ENCODE measurements at places on chromosomes 1 and 21. TPM values are rescaled to one million over a fixed set of nuclear protein-coding genes. Genes with fewer than 3 reads are reported as not detected.

GRCh38 chr1:5053744-5054143 is 399.3 kb downstream of the AJAP1 start:
- DNase-seq: no peak
- no peak overlapping the region for H3K4me3 ChIP-seq
- H3K4me1 ChIP-seq: no peaks in the 10 kb centered on the region
- no peaks in the 10 kb centered on the region for H3K36me3 ChIP-seq
- no peak overlapping the region for H3K27ac ChIP-seq

DNA sequence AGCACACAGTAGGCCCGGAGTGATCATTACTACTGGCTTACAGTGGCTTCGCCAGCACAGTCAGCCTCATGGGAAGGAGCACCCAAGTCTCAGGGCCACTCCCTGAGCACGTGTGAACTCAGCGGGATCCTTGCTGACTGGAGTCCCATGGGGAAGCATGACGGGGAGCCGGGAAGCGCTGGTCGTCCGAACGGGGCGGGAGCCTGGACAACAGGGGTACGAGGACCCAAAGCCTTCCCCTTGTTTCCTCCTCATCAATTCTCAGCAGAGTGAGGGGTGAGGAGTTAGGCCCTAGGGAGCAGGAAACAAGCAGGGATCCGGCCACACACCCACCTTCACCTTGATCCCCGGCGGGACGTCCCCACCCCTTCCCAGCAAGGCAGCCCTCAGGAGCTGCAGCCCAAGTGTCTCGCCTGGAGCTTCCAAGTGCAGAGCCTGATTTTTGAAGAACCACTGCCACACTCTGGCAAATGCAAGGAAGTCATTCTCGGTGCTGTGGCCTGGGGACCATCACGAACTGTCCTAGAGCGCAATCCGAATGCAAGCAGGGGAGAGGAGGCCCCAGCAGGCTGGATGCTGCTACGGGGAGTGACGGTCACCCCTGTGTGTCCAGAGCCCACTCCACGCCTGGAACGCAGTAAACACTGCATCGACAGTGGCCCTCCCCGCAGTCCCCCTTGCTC is 35.5 kb downstream of the TOMM20 start:
- no peaks in the 10 kb centered on the region for H3K36me3 ChIP-seq
- peak overlapping the region; percentile 17 for H3K4me3 ChIP-seq
- H3K27me3 ChIP-seq: no peaks in the 10 kb centered on the region

DNA sequence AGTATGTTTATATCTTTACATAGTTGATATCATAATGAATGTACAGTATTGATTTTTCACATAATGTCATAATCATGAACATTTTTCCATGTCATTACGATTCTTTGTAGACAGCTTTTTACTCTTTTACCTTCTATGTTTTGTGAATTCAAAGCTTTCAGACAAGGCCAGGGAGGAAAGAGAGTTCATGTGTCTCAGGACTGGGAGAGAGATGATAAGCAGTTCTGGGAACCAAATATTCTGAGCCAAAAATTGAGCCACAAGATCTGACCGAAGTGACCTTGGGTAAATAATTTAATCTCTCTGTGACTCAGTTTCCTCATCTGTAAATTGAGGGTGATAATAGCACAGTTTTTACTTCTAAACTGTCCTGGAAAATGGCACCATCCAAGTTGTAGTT is 31.8 kb downstream of the CSF1 start:
- H3K4me1 ChIP-seq: no peaks in the 10 kb centered on the region
- no peak overlapping the region for H3K4me3 ChIP-seq
- no peak overlapping the region for H3K27ac ChIP-seq
- H3K27me3 ChIP-seq: no peaks in the 10 kb centered on the region
- no peak for DNase-seq

DNA sequence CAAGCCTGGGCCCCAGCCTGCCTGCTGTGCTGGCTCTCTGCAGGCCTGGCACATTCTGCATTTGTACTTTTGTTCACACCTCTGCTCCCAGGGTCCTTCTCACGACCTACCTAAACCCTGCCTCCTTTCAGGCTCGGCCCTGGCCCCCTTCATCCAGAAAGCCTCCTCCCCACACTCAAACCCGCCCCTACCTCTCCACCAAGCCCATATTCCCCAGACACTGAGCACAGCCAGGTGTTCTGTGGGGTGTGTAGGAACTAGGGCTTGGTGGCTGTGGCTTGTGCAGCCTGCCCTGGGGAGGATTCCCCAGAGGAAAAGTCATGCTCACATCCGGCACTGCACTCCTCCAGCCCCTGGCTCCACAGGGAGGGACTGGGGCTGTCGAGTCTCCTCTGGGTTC is 8.2 kb upstream of the MIXL1 start:
- H3K27ac ChIP-seq: no peak overlapping the region
- no peaks in the 10 kb centered on the region for H3K36me3 ChIP-seq

DNA sequence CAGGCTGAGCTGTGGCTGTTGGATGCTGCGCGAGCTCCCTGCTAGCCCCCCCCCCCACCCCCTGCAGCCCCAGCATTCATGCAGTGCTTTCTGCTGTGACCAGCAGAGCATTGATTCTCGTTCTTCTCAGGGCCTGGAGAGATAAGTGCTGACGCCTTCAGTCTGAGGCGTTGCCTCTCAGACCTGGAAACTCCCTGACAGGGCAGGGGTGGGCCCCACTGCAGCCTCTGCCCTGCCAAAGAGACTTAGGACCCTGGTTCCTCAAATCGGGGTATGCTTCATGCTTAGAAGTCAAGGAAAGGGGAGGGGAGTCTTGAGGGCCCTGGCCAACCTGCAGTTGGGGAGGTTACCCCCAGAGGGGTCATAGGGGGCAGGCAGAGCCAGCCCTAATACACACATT is 38.5 kb downstream of the PTPRF start:
- H3K27me3 ChIP-seq: no peaks in the 10 kb centered on the region
- peaks cover 32% of the 10 kb centered on the region for H3K4me1 ChIP-seq
- DNase-seq: no peak

GRCh38 chr1:118254491-118255425 is 69.7 kb upstream of the SPAG17 start:
- H3K27ac ChIP-seq: no peak overlapping the region
- H3K36me3 ChIP-seq: no peaks in the 10 kb centered on the region
- H3K4me3 ChIP-seq: no peak overlapping the region
- no peak for DNase-seq
- no peaks in the 10 kb centered on the region for H3K4me1 ChIP-seq
- no peaks in the 10 kb centered on the region for H3K27me3 ChIP-seq

DNA sequence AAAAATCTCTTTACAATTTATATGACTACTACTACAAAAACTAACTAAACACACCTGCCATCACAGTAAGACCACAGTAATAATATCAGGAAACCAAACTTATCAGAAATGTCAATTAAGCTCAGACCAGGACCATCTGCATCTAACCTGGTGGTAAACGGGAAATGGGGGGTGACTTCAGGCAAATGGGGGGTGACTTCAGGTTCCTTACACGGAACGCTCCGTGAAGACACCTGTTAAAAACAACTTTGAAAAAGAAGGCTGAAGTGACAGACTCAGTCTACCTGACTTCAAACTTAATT is 15.8 kb downstream of the PRDM15 start:
- no peak overlapping the region for H3K27ac ChIP-seq
- no peak overlapping the region for H3K4me3 ChIP-seq
- peaks cover 16% of the 10 kb centered on the region for H3K4me1 ChIP-seq

The PALMD gene
- total RNA-seq: 39.5 TPM

- H3K4me3 ChIP-seq: no peak overlapping the region
- H3K27me3 ChIP-seq: no peaks in the 10 kb centered on the region
- DNase-seq: no peak
- no peaks in the 10 kb centered on the region for H3K36me3 ChIP-seq
- no peaks in the 10 kb centered on the region for H3K4me1 ChIP-seq
- no peak overlapping the region for H3K27ac ChIP-seq
These were observed 40.9 kb downstream of the FCRL3 start for GRCh38 chr1:157659576-157660247.

DNA sequence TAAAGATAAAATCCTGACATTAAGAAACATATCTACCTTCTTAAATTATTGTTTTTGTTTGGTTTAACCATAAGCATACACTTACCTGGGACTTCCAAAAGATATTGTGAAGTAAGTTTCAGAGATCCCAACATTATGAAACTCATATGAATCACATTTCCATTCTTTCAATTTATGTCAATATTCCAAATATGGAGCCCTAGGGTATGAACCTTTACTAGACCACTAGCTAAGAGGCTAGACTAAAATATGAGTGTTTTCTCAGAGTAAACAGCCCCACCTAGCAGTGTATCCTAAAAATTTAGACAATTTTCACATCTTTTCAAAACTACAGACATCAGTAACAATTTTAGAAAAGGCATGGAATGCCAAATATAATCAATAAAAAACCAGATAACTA is 24.4 kb downstream of the SCAF4 start:
- H3K36me3 ChIP-seq: no peaks in the 10 kb centered on the region
- no peak overlapping the region for H3K4me3 ChIP-seq
- H3K27me3 ChIP-seq: no peaks in the 10 kb centered on the region
- no peak for DNase-seq

DNA sequence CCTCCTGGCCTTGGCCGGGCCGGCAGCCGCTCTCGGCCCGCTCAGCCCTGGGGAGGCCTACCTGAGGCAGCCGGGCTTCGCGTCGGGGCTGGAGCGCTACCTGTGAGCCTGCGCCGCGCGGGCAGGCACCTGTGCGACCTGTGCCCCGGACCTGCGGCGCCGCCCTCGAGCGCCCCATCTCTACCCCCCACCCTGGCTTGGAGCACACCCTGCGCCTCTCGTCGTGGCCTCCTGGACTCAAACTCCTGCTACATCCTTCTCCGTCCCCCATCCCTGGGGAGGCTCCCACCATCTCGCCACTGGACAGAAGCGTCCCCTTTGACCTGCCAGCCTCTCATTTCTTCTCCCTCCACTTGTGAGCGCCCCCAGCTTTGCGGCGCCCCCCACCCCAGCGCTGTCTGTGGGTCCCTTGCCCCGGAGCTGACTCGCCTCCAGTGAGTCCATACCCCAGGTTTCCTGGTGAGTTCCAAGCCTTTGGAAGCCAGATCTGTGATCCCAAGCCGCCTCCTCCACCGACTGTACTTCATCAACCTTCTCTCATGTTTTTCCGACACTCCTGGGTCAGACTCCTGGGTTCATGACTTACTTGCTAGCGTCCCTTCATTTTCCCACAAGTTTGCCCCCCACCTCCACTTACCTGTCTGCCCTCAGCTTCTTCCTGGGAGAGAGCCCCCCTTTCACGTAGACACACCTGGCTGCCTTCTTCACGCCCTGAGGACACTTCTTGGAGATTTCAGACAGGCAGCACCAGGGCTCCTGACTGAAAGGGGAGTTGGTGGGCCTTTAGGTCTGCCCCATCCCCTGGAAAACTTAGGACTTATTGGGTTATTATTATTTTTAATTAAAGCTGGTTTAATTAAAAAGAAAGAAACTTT is 1.3 kb downstream of the FOXE3 start:
- DNase-seq: no peak
- no peak overlapping the region for H3K27ac ChIP-seq
- H3K27me3 ChIP-seq: peaks cover 7% of the 10 kb centered on the region
- no peaks in the 10 kb centered on the region for H3K36me3 ChIP-seq

- H3K4me1 ChIP-seq: peaks cover 60% of the 10 kb centered on the region
- peak overlapping the region; percentile 65 for H3K27ac ChIP-seq
- H3K4me3 ChIP-seq: no peak overlapping the region
These were observed 8.0 kb upstream of the MACF1 start for GRCh38 chr1:39196244-39197215.

GRCh38 chr1:56803561-56804156 is 15.5 kb downstream of the FYB2 start:
- peaks cover 4% of the 10 kb centered on the region for H3K4me1 ChIP-seq
- DNase-seq: no peak
- H3K4me3 ChIP-seq: no peak overlapping the region
- H3K36me3 ChIP-seq: no peaks in the 10 kb centered on the region

The NR1I3 gene
- not detected for total RNA-seq

The LMNA gene
- 436 TPM for total RNA-seq

The TRAF3IP3 gene
- 7.1 TPM for total RNA-seq

The CD164L2 gene
- total RNA-seq: 7.6 TPM

DNA sequence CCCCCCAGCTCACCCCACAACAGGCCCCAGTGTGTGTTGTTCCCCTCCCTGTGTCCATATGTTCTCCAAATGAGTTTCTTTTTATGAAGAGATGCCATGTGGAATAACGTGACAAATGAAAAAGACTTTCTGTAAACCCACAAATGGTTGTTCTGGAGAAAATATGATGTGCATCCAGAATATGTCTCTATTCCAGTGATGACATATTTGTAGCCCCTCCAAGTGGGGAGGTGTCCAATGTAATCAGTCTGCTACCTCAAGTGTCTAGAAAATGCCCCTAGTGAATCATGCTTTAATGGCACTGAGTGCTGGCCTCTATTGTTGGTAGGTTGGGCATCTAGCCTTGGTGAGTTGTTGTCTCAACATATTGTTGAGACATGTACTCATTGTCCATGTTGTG is 179.6 kb downstream of the KCNK2 start:
- H3K27ac ChIP-seq: no peak overlapping the region
- H3K36me3 ChIP-seq: no peaks in the 10 kb centered on the region
- no peak for DNase-seq
- no peaks in the 10 kb centered on the region for H3K4me1 ChIP-seq

The KRTAP21-1 gene
- not detected for total RNA-seq

DNA sequence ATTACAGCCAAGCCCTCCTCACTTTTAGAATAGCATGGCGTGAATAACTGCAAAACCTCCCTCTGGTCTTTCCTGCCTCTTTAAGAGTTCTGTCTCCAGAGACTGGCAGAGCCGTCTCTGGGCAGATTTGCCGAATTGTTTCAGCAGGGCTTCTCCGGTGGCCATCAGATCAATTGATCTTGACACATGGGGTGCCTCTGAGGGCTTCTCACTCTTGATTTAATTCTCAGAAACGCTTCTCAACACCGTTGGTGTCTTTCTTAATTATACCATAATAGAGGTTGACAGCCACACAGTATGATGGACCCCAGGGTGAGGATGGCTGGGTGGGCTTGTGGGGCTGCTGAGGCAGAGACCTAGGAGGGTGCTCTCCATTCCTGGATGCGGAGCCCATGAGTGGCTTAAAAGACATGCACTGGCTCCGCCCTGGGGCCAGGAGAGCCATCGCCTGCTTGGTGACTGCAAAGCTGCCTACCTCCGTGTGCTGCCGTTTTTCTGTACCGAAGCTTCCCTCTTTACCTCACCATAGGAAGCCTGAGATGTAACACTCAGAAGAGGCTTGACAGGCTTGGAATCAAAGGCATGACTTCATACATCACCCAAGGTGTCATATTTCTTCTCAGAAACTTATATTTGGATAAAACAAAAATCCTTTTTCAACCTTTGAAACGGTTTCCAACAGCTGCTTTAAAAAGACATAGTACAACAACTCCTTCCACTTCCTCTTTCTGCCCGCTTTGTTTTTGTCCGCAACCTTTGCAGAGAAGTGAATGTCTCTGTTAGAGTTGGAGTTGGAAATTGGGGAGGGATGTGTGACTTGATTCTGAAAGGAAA is 82.9 kb downstream of the GALNT2 start:
- H3K4me3 ChIP-seq: no peak overlapping the region
- no peak for DNase-seq
- H3K36me3 ChIP-seq: no peaks in the 10 kb centered on the region
- peaks cover 39% of the 10 kb centered on the region for H3K4me1 ChIP-seq

The PCP4L1 gene
- 3.7 TPM for total RNA-seq

- peaks cover 27% of the 10 kb centered on the region for H3K4me1 ChIP-seq
- no peaks in the 10 kb centered on the region for H3K36me3 ChIP-seq
- no peak overlapping the region for H3K4me3 ChIP-seq
- H3K27ac ChIP-seq: no peak overlapping the region
These were observed 84.1 kb downstream of the TM2D1 start for GRCh38 chr1:61640531-61641530.

All from vagina (tissue), 2 donors.